Testis (tissue), 5 donors: ENCODE measurements at places on chromosomes 5 and 9. TPM values are rescaled to one million over a fixed set of nuclear protein-coding genes. Genes with fewer than 3 reads are reported as not detected.

DNA sequence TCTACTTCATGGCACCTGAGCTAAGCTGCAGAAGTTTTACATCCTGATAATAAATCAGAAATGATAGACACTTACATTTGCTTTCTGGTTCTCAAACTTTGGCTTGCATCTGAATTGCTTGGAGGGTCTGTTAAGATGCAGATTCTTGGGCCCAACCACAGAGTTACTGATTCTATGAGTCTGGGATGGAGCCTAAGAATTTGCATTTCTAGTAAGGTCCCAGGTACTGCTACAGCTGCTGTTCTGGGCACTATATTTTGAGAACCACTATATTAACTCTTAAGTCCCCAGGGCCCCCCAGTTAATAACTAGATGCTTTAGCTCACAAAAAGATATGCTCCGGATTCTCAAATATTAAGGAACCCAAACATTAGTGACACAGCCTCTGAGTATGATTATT is 69.8 kb upstream of the DAB2 start:
- H3K36me3 ChIP-seq, result no peaks in the 10 kb centered on the region
- H3K4me3 ChIP-seq, result no peak overlapping the region
- peaks cover 3% of the 10 kb centered on the region for H3K4me1 ChIP-seq
- H3K27ac ChIP-seq, result no peak overlapping the region
- no peaks in the 10 kb centered on the region for H3K27me3 ChIP-seq

Gene SPINK6
- not detected for total RNA-seq

DNA sequence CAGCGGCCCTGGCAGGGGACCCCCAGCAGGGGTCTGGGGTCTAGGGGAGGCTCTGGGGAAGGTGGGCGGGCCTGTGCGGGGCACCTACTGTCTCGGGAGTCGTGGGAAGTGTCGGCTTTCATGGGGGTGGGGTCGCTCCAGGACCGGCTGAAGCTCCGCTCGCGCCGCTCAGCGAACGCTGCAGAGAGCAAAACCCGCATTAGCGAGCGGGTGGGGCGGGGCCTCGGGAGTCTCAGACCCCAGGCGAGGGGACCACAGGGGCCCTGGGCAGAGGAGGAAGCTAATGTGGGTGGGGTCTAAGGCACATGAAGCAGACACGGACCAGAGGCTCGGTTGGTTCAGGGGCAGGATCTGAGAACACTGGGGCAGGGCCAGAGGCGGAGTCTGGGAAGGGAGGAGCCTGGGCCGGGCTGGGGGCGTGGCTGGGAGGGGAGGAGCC is 5.5 kb downstream of the NSMF start:
- peak overlapping the region; percentile 45 for H3K4me3 ChIP-seq
- H3K27ac ChIP-seq, result no peak overlapping the region
- H3K4me1 ChIP-seq, result peaks cover 44% of the 10 kb centered on the region
- no peaks in the 10 kb centered on the region for H3K27me3 ChIP-seq

DNA sequence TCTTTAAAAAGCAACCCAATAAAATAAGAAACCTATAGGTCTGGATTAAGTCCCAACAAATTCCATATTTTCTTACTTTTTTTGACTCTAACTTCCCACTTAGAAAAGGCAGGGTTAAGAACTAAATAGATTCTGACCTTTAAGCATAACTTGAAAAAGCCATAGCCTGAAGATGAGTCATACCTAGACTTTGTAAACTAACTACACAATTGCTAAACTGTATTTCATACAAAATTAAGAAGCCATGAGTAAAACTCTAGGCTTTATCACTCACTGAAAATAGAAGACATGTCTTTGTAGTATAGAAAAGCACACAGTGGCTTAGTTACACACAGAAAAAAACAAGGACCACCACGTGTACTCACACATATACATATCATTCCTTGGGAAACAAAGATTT is 51.5 kb downstream of the MLLT3 start:
- H3K36me3 ChIP-seq, result no peaks in the 10 kb centered on the region
- H3K27ac ChIP-seq, result no peak overlapping the region
- H3K4me1 ChIP-seq, result no peaks in the 10 kb centered on the region
- no peak for DNase-seq
